Cerebellum (tissue), 4 donors: ENCODE measurements at places on chromosomes 7 and 10. TPM values are rescaled to one million over a fixed set of nuclear protein-coding genes. Genes with fewer than 3 reads are reported as not detected.
A peak's percentile ranks its signal among the peaks of the same experiment; 100 is the strongest.

DNA sequence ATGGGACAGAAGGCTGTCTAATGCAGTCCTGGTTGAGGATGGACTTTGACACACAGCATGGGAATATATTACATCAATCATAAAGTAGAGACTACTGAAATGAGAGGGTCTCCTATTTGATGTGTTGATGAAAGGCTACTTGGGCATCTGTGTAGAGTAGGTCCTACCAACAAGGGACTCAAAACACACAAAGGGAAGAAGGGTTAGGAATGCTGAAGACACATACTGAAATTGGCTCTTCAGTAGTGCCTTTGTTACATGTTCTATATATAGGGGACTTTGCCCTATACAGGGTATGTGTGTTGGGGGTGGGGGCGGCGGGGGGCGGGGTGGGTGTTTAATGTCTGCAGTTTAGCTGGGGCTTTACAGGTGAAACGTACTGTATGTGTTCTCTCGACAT lies 7.7 kb downstream of the CUL1 start:
- DNase-seq = no peak

The NODAL gene
- 1.00 TPM for total RNA-seq

- DNase-seq = peak; percentile 30
Measured at GRCh38 chr10:78846760-78847159, 222.0 kb upstream of the ZMIZ1 start.

GRCh38 chr7:69502358-69502757 lies 95.9 kb upstream of the AUTS2 start:
- DNase-seq = no peak

The PAX4 gene
- not detected for total RNA-seq

- no peak for DNase-seq
Measured at GRCh38 chr7:48419401-48419800, 248.1 kb downstream of the ABCA13 start.

- DNase-seq = no peak
Measured at GRCh38 chr10:130042381-130042780, 68.2 kb downstream of the C10orf143 start.

DNA sequence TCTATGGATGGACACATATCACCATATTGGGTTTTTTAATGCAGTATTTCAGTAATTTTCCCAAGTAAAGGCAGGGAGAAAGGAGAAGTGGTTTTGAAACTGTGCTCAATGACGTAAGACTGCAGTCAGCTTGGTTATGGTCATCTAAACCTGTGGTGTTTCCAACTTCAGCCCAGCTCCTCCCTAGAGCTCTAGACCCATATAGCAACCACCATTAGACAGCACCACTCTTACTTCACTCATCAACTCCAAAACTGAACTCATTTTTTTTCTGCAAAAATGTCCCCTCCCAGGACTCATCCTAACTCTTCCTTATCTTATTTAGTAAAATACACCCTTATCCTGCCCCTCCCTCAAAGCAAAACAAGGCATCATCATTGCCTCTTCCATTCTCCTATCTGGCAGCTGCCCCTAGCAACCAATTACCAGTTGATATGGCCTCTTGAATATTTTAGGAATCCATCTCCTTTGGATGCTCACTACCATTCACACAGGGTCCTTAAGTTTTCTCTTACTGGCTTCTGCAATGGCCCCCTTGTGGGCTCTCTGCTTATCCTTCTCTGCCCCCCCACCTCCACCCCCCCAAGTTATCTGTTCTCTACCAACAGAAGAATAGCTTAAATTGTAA lies 1.5 kb upstream of the RALA start:
- DNase-seq = no peak

The SFRP4 gene
- total RNA-seq = 2.2 TPM

The PILRB gene
- 18.4 TPM for total RNA-seq

DNA sequence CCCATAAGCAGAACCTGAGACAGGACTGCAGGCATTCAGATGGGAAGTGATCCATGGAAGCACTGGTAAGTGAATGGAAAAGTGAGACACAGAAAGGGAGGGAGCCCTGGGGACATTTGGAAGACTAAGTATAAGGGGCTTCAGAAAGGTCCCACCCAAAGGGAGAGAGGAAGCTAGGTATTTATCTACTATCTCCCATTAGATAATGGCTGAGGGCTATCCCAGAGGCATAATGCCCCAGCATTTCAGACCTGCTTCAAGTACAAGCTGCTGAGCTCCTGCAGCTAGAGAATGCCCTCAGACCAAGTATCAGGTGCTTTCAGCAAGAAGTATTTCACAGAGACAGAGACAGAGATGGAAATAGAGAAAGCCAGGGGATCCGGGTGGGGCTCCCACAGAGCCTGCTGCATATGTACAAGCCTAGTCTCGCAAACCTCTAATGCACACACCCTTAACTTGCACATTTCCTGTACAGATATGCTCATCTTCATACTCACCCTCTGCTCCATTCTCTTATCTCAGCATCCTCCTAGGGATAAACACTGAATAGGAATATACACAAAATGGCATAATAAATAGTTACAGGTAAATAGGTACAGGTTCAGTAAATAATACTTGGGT lies 20.2 kb downstream of the KDM7A start:
- DNase-seq = no peak

DNA sequence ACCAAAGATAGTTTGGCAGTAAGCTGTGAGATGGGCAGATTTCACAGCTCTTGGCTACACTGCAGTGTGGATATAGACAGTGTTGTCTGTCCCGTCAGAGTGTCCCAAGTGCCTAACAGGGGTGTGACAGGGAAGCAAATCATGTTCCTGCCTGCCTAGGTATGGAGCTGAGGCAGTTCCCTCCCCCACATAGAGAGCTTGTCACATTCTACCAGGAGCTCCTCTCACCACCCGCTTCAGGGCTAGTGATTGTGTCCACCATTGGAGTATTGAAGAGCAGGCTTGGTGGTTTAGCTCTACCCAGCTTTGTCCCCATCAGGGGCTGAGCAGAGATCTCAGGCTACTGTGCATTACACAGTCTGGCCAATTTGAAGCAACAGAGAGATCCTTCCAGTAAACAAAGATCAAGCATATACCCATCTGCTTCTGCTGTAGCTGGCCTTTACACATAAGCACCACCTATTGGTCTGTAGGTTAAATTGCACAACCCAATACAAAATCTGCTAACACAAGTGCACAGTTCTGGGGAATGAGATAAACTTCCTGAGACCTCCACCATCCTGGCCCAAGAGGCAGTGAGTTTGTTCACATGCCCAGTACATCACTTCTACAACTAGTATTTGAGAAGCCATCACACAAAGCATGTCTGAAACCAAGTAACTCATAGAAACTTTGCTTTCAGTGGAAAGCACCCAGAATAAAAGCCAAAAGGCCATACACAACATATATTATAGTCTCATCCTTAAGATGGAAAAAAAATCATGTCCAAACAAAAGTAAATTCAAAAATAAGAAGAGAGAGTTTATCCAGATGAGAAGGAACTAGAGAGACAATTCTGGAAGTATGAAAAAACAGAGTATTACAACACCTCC lies 67.3 kb downstream of the GLCCI1 start:
- DNase-seq = no peak

- no peak for DNase-seq
Measured at GRCh38 chr10:93080350-93081046, 6.8 kb downstream of the CYP26A1 start.

The NUTM2D gene
- total RNA-seq = 5.1 TPM

The TMEM248 gene
- 50.7 TPM for total RNA-seq

The MKI67 gene
- total RNA-seq = 13.6 TPM

- DNase-seq = no peak
Measured at GRCh38 chr10:99770408-99771045, 11.9 kb upstream of the ABCC2 start.

The TMEM270 gene
- total RNA-seq = not detected

DNA sequence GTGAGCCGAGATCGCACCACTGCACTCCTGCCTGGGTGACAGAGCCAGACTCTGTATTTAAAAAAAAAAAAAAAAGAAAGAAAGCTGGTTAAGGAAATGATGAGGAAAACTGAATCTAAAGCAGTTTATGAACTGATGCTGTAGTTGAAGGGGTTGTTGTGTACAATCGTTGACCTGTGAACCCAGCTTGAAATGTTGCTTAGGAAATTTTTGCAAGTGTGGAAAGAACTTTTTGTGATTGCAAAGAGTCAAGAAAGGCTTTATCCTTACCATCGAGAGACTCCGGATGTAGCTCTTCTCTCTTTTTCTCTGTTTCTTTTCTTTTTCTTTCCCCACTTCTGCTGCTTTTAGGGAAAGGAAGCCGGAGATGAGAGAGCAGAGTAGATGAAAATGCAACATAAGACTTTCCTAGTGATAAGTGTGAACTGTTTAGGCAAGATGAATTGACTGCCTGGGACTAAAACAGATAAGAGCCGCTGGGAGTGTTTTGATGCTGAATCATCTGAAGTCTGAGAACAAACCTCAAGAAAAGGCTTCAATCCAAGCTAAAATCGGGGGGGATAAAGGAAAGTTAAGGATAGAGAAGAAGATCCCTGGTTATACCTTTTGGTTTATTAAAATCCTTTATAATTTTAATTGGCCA lies 69.0 kb downstream of the TAF3 start:
- DNase-seq = no peak

The ABCB8 gene
- 35.3 TPM for total RNA-seq

DNA sequence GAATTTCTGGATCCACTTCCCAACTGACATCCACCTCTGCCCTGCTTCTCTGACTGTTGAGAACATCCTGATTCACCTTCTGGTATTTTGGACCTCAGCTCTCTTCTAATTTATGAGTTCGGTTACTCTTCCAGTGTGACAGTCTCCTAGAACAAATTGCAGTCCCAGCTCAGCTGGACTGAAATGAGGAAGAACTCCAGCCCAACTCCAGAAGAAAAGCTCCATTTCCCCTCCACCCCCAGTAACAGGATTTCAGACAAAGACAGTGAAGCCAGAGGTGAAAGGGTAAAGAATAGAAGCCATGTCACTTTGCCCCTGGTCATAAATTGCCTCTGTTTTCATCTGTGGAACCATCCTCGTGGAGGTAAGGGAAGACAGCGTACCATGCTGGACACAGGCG lies 26.2 kb upstream of the INHBA start:
- no peak for DNase-seq

- no peak for DNase-seq
Measured at GRCh38 chr10:126972635-126973414, 67.6 kb downstream of the DOCK1 start.

The ARHGEF35 gene
- 1.2 TPM for total RNA-seq

- DNase-seq = no peak
Measured at GRCh38 chr7:55303220-55303619, 61.9 kb upstream of the LANCL2 start.

DNA sequence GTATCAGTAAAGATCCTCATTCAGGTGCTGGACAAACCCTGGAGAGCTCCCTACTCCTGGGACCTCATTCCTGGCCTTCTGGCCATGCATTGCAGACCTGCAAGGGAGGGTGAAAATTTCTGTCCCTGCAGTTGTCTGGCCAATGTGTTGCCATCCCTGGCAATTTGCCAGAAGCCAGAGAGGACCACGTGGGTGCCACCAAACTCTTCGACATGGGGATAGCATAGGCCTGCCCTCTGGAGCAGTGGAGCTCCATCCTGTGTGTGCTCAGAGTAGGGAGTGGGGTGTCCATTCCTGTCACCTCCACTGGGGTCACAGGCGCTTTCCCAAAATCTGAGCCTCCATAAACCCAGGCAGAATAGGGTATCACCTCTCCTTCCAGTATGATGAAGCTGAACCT lies 31.2 kb downstream of the DMBT1 start:
- DNase-seq = no peak

DNA sequence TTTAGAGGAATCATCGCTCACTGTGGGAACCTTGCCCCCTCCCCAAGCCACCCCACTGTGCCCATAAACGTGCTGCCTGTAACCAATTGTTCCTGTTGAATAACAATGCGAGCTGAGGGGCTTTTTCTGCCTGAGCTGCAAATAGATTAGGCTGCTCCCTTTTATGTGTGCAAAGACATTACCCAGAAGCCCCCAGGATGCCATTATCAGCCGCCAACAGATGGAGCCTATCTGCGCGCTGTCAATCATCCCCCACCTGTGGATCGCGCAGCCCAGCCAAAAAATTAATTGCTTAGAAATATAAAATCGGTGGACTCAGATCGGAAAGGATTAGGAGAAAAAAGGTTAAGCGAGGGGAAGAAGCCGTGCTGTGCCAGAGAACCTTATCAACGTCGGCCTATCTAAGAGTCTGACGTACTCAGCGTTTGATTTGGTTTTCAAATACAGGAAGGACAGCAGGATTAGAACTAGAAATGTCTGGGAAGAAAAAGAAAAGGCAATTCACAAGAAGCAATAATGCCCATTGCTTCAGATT lies 167.3 kb upstream of the MYO3A start:
- DNase-seq = no peak

The ADAM12 gene
- total RNA-seq = 16.7 TPM

GRCh38 chr7:121083790-121084251 lies 95.3 kb downstream of the CPED1 start:
- no peak for DNase-seq

GRCh38 chr7:132044247-132044646 lies 487.8 kb upstream of the PODXL start:
- no peak for DNase-seq

DNA sequence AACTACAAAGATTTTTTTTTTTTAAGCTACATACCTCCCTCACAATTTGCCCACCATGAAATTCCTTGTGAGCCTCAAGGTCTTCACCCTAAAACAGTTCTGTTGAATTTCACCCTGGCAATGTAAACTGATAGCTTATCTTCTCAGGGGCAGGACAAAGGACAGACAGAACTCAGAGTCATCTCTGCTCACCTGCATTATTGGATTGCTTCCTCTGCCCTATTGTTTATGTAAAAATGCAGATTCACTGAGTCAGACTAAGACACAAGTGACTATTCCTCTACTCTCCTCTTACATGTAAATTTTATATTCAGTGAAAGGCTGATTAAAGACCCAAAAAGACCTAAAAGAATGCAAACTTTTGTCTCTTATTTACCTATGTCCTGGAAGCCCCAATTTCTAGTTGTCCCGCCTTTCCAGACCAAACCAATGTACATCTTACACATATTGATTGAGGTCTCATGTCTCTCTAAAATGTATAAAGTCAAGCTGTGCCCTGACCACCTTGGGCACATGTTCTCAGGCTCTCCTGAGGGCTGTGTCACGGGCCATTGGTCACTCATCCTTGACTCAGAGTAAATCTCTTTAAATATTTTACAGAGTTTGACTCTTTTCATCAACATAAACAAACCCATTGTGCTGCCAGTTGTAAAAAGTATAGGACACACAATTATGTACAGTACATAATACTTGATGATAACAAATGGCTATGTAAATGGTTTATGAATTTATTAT lies 440.2 kb downstream of the HTR7 start:
- no peak for DNase-seq

The IRF5 gene
- total RNA-seq = 2.5 TPM

The ZNF804B gene
- 3.7 TPM for total RNA-seq

The CFAP58 gene
- total RNA-seq = 0.45 TPM
